ENCODE measurements at places on chromosomes 7 and 10.

DNA sequence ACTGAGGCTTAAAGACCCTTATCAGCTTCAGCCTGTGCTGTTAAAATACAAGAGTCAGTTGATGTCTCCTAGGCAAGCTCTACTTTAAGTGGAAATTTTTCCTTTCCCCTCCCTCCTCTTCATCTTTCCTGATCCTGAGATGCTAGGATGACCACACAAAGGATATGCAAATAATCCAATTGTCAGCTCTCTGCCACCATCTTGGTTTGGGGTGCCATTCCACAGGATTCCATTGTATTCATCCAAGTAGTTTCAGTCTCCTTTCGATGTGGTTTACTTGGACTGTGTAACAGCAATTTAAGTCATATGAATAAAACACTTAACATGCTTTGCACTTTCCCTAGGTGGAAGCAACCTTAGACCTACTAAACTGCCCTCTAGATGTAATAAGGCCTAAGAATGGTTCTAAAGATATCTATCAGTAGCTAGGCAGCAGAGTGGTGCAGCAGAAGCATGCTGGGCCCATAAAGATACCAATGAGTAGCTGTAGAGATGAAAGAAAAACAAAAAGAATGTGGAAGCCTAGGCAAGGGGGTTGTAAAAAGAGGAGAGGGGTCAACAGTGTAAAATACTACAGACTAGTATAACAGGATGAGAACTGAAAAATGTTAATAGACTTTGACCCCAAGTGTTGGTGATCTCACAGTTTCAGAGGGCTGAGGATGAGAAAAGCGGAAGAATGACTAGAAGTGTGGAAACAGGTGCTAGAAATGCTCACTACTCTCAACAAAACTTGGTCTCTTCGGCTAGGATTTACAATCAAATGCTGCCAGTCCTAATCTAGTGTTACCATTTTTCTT, 2.4 kb upstream of the CFAP69 start:
- DNase-seq: no peak

GRCh38 chr7:84704380-84704779, 482.5 kb downstream of the SEMA3D start:
- DNase-seq: no peak

DNA sequence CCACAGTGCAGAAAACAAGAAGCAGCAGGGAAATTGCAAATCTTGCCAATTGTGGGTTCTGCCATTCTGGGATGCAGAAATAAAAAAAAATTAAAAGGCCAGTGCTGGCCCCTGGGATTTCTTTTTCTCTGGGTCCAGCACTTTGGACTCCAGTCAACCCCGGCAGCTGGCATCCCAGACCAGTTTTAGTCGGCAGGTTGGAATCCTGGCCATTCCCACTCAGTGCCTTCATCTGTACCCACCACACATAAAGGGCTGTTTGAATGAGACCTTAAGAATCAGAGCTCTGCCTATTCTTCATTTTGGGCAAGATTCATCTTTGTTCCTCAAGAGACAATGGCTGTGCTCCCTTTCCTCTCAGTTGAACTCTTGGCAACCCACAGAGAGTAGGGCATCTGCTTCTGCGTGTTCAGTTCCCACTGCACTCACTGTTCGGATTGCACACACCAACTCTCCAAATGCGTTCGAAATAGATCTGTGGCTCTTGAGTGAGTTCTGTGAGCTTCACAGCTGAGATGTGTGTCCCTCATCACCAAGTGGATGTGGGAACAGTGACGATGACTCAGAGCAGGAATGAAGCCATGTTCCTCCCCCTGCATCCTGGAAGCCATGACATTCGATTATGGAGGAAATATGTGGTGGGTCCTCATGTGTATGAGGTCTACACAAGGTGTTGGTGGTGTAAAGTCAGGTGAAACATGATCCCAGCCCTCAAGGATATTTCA, 63.0 kb upstream of the EGFR start:
- DNase-seq: no peak

DNA sequence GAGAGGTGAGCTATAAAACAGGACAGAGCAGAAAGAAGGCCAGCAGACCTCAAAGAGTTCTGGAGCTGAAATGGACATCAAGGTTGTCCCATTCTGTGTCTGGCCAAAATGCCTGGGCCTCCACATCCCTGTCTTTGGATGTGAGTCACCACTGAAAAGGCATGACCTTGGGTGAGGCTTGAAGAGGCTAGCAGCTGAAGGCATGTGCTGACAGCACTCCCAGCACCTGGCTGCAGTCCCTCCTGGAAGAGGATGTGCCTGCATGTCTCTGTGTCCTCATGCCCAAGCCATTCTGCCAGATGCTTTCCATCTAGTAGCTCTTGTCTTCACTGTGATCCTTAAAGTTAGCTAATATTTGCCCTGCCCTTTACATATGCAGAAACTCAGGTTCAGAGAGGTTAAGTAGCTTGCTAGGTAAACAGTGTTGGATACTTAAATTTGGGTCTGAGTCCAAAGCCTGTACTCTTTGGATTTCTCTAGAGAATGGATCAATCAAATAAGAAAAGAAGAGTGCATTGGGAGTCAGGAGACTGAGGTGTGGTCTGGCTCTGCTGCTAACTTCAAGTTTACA, 35.8 kb downstream of the HECW1 start:
- DNase-seq: no peak
